ENCODE measurements at places on chromosomes 3 and 15. TPM values are rescaled to one million over a fixed set of nuclear protein-coding genes. Genes with fewer than 3 reads are reported as not detected.

The HMG20A gene
- 20.5 TPM for total RNA-seq

The CCR4 gene
- not detected for total RNA-seq

The ACSBG1 gene
- not detected for total RNA-seq

The EID1 gene
- total RNA-seq = 335 TPM

The CTXN2 gene
- total RNA-seq = not detected

The GADL1 gene
- total RNA-seq = not detected

The GPR171 gene
- not detected for total RNA-seq

The ISG20 gene
- 1.1 TPM for total RNA-seq

The BNC1 gene
- total RNA-seq = 8.7 TPM

The SENP7 gene
- 7.1 TPM for total RNA-seq

The CHST13 gene
- total RNA-seq = not detected

The VGLL3 gene
- total RNA-seq = 43.0 TPM

The DNAJA4 gene
- 2.9 TPM for total RNA-seq

The SGO1 gene
- 7.6 TPM for total RNA-seq

The GOLGA8J gene
- total RNA-seq = not detected

The CPEB1 gene
- total RNA-seq = 8.1 TPM

The AADAC gene
- total RNA-seq = not detected

The GP5 gene
- under 0.01 TPM for total RNA-seq

The ENTPD3 gene
- total RNA-seq = not detected

The EFCAB12 gene
- total RNA-seq = 0.35 TPM

The TEX9 gene
- total RNA-seq = 1.9 TPM

The TMEM40 gene
- total RNA-seq = not detected

The AGBL1 gene
- not detected for total RNA-seq

The CCRL2 gene
- 5.0 TPM for total RNA-seq

The GPR176 gene
- 93.1 TPM for total RNA-seq

The GABRB3 gene
- total RNA-seq = 0.71 TPM

The MLF1 gene
- 17.2 TPM for total RNA-seq

The ALDH1L1 gene
- total RNA-seq = 2.9 TPM

The DET1 gene
- total RNA-seq = 11.0 TPM

The DPPA2 gene
- not detected for total RNA-seq

The IGDCC3 gene
- not detected for total RNA-seq

The OR4F6 gene
- total RNA-seq = not detected

The ATP6V1A gene
- 54.2 TPM for total RNA-seq

The PGBD4 gene
- 0.58 TPM for total RNA-seq

The DAG1 gene
- 84.0 TPM for total RNA-seq

The RTP4 gene
- 2.9 TPM for total RNA-seq

The MINDY2 gene
- 6.9 TPM for total RNA-seq

All from myometrial cell (primary cell).